Naive thymus-derived CD8-positive, alpha-beta T cell (primary cell): ENCODE measurements at places on chromosomes 2 and 18. TPM values are rescaled to one million over a fixed set of nuclear protein-coding genes. Genes with fewer than 3 reads are reported as not detected.

DNA sequence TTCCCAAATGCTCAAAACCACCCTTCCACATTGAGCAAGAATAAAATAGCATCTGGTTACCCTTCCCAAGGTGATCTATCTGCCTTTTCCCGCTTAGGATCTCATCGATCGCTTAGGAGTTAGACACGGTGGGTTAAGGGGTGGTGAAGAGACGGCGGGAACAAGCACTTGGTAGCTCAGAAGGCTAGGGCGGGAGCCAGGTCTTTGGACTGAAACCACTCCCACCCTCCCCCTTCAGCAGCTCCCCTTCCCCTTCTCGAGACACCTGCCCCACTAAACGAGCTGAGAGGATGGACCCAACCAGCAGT, 513 bp downstream of the THOC1 start:
- H3K4me3 ChIP-seq, result peak overlapping the region; percentile 97
- H3K36me3 ChIP-seq, result peaks cover 33% of the 10 kb centered on the region
- no peaks in the 10 kb centered on the region for H3K27me3 ChIP-seq
- no peak for DNase-seq
- H3K27ac ChIP-seq, result peak overlapping the region; percentile 100

GRCh38 chr2:58992062-58992706, 751.1 kb upstream of the FANCL start:
- H3K4me3 ChIP-seq, result no peak overlapping the region
- no peaks in the 10 kb centered on the region for H3K36me3 ChIP-seq
- H3K27me3 ChIP-seq, result no peaks in the 10 kb centered on the region
- no peaks in the 10 kb centered on the region for H3K4me1 ChIP-seq
- DNase-seq, result no peak
- no peak overlapping the region for H3K27ac ChIP-seq

GRCh38 chr2:239105234-239105633, 257.3 kb downstream of the TWIST2 start:
- no peaks in the 10 kb centered on the region for H3K4me1 ChIP-seq
- H3K27me3 ChIP-seq, result no peaks in the 10 kb centered on the region
- H3K4me3 ChIP-seq, result no peak overlapping the region
- peaks cover 11% of the 10 kb centered on the region for H3K36me3 ChIP-seq
- no peak overlapping the region for H3K27ac ChIP-seq
- no peak for DNase-seq

GRCh38 chr2:180146114-180146513, 139.0 kb upstream of the CWC22 start:
- DNase-seq, result no peak
- no peak overlapping the region for H3K4me3 ChIP-seq
- H3K27ac ChIP-seq, result no peak overlapping the region

- DNase-seq, result no peak
- H3K27ac ChIP-seq, result no peak overlapping the region
- peaks cover 4% of the 10 kb centered on the region for H3K4me1 ChIP-seq
- no peaks in the 10 kb centered on the region for H3K27me3 ChIP-seq
- H3K4me3 ChIP-seq, result no peak overlapping the region
- peaks cover 40% of the 10 kb centered on the region for H3K36me3 ChIP-seq
These were observed 15.8 kb upstream of the RNU2-63P start for GRCh38 chr2:88032070-88032702.

DNA sequence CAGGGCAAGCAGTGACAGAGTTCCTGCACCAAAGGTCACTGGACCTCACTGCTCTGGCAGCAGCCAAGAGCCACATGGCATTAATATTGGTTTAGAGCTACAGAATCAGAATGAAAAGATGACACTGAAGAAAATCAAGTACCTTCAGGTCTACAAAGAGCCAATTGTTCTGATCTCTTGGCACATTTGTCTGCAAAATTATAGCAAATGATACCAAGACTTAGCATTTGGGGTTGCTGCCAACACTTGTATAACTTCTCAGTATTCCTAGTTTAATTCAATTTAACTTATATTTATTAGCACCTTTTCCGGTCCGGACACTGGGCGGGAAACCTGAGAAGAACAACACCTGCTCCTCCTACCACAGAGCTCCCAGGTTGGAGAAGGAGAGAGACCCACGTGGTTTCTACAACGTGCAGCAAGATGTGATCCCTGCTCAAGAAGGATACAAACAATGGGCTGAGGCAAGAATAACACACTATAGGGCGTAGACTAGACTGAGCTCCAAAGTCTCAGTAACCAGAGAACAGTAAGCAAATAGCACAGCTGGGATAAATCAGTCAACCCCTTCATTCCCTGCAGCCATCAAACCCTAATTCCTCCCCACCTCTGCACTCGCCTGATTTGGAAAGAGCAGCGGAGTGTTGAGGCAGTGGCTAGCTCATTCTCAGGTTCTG, 2.4 kb downstream of the LRRC30 start:
- H3K27me3 ChIP-seq, result peaks cover 1% of the 10 kb centered on the region
- H3K4me3 ChIP-seq, result no peak overlapping the region

DNA sequence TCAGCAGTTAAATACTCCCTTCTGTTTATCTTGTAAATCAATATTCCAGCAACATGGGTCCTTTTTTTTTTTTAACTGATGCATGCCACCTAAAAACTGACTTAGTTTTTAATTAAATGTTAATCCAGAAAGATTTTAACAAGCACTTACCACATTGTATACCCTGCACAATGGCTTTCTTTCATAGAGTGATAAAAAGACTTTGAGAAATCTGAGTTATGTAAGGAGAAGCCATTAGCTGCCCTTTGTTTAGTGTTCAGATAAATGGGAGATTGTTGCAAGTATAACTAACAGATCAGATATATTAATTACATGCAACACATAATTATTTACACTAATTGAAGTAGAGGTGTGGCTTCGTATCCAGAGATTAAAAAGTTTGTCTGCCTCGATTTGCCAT, 22.7 kb upstream of the NFATC1 start:
- no peaks in the 10 kb centered on the region for H3K36me3 ChIP-seq
- no peak overlapping the region for H3K4me3 ChIP-seq
- no peaks in the 10 kb centered on the region for H3K27me3 ChIP-seq

- H3K27me3 ChIP-seq, result no peaks in the 10 kb centered on the region
- no peak overlapping the region for H3K4me3 ChIP-seq
- DNase-seq, result no peak
- no peak overlapping the region for H3K27ac ChIP-seq
- no peaks in the 10 kb centered on the region for H3K4me1 ChIP-seq
- H3K36me3 ChIP-seq, result peaks cover 52% of the 10 kb centered on the region
These were observed 126.2 kb downstream of the NAT8 start for GRCh38 chr2:73516033-73516432.

- no peak overlapping the region for H3K4me3 ChIP-seq
- no peak for DNase-seq
- H3K36me3 ChIP-seq, result peaks cover 92% of the 10 kb centered on the region
- peaks cover under 1% of the 10 kb centered on the region for H3K4me1 ChIP-seq
These were observed 81.8 kb downstream of the INO80D start for GRCh38 chr2:206004004-206004693.

DNA sequence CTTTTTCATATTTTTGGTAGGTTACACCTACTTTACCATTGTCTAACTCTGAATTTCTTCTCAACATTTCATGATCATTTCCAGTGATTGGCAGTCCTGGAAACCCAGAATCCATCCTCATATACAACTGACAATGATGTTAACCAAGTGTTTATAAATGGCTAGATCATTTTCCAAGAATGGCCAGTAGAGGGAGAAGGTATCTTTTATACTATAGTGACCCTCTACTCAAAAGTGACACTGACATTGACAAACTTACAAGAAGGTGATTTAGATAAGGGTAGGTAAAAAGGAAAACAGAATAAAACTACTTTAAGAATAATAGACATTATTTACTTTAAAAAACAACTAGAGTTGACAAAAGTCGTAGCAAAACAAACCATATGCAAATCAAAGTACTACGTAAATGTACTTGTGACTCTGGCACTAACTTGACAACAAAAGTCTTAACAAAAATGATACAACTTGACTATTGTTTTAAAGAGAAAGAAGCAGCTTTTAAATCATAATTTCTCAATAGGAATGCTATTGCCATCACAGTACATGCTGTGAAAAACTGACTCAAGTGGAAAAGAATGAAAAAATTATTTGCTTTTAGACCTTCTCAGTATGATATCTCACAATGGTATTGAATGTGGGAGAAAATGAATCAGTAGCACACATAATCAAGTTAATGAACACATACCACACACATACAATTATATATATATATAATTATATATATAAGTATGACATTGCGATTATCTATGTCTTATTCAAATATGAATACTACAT, 76.6 kb upstream of the GRB14 start:
- DNase-seq, result no peak
- no peaks in the 10 kb centered on the region for H3K36me3 ChIP-seq
- no peaks in the 10 kb centered on the region for H3K27me3 ChIP-seq
- no peak overlapping the region for H3K4me3 ChIP-seq

DNA sequence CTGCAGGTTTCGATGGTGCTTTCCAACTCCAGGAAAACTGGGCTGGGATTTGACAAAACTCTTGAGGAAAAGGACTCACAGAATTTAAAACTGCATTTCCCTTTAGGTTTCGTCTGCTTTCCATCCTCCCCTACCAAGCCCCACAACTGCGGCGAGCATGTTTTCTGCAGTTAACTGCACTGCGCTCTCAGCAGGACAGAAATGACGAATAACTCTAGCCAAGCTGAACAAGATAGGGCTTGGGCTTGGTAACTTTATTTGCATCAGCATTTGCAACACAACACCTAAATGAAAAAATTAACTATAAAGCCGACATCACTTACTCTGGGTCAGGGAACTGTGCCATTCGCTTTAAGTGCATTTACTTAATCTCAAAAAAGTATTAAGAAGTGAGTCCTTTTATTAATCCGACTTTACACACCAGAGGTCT, 669 bp upstream of the PIKFYVE start:
- DNase-seq, result peak; percentile 17
- peaks cover 19% of the 10 kb centered on the region for H3K4me1 ChIP-seq
- H3K27ac ChIP-seq, result peak overlapping the region; percentile 95
- peak overlapping the region; percentile 99 for H3K4me3 ChIP-seq

- no peaks in the 10 kb centered on the region for H3K36me3 ChIP-seq
- H3K4me1 ChIP-seq, result peaks cover 7% of the 10 kb centered on the region
- DNase-seq, result no peak
- H3K4me3 ChIP-seq, result no peak overlapping the region
- no peak overlapping the region for H3K27ac ChIP-seq
These were observed 4.4 kb upstream of the BUB1 start for GRCh38 chr2:110682267-110682666.

GRCh38 chr2:151361674-151362370, 4.4 kb downstream of the TNFAIP6 start:
- no peaks in the 10 kb centered on the region for H3K4me1 ChIP-seq
- H3K27ac ChIP-seq, result no peak overlapping the region
- H3K36me3 ChIP-seq, result no peaks in the 10 kb centered on the region
- peaks cover 8% of the 10 kb centered on the region for H3K27me3 ChIP-seq
- DNase-seq, result no peak

DNA sequence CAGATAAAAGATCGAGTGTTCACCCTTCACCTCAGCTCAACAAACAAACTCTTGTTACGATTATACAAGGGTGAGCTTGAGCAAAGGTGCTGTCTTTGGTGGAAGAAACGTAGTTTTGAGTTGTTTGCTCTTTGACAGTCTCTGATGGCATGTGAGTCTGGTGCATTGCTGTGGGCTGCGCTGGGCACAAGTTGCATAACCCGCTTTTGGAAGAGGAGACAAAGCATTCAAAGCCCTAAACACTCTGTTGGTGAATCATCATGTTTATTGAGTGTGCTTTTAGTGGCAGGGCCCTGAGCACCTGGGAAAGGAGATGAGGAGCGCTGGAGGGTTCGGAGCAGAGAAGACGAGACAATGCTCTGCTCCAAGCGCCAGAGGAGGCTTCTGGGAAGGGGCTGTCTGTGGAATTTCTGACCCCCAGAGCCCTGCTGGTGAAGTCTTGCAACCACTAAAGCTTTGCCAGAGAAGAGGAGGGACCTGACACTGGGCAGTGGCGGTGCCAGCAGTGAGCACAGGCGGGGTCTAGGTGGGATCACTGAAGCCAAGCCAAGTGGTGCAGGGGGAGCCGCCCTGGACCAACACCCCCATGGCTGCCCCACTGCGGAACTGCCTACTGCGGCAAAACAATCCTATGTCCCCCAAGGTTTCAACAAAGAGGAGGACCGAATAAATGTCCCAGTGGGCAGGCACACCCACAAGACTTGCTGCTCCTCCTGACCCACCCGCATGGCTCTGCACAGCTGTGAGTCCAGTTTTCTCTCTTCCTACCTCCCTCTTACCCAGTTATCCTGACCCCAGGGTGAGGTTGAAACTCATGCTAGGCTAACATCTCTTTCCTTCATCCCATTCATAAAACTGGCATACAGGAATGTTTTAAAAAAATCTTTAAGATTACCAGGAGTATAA, 64.0 kb downstream of the TNFRSF11A start:
- no peaks in the 10 kb centered on the region for H3K4me1 ChIP-seq
- H3K27ac ChIP-seq, result no peak overlapping the region
- no peak for DNase-seq
- peaks cover 4% of the 10 kb centered on the region for H3K27me3 ChIP-seq
- no peak overlapping the region for H3K4me3 ChIP-seq
- H3K36me3 ChIP-seq, result no peaks in the 10 kb centered on the region

GRCh38 chr2:152292991-152293390, 42.0 kb upstream of the FMNL2 start:
- no peak for DNase-seq
- no peak overlapping the region for H3K27ac ChIP-seq
- H3K27me3 ChIP-seq, result peaks cover 3% of the 10 kb centered on the region
- no peaks in the 10 kb centered on the region for H3K36me3 ChIP-seq
- H3K4me3 ChIP-seq, result no peak overlapping the region
- H3K4me1 ChIP-seq, result no peaks in the 10 kb centered on the region

DNA sequence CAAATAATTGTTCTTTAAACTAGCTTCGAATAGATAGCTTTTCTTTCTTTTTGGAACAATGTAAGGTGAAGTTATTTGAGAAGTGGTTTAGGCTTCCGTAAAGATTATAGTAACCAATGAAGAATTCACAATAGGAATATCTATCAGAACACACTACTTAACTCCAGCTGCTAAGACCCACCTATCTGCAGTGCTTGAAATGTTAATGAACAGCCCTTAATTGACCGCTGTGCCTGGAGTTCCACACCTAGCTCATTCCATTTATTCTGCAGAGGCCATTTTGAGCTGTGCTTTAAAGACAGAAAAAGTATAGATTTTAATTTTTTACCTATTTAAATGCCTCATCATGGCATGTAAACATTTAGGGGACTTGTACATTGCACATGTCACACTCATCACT, 83.3 kb upstream of the APCDD1 start:
- no peak overlapping the region for H3K4me3 ChIP-seq
- no peaks in the 10 kb centered on the region for H3K27me3 ChIP-seq

DNA sequence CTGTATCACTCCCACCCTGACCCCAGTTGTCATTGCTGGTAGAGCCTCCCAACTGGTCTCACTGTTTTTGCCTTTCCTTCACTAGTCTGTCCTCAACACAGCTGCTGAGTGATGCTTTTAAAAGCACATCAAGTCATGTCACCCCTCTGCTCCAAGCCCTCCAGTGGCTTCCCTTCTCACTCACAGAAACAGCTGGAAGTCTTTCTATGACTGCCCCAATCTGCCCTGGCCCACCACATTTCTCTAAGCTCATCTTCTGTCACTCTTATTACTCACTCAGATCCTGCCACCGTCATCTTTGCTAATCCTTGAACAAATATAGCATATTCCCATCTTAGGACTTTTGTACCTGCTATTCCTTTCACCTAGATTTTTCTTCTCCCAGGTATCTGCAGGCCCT, 242.6 kb upstream of the RBBP8 start:
- H3K4me1 ChIP-seq, result no peaks in the 10 kb centered on the region
- no peak for DNase-seq
- peaks cover 6% of the 10 kb centered on the region for H3K27me3 ChIP-seq
- H3K27ac ChIP-seq, result no peak overlapping the region
- no peaks in the 10 kb centered on the region for H3K36me3 ChIP-seq
- no peak overlapping the region for H3K4me3 ChIP-seq

MALL gene
- total RNA-seq, result 0.88 TPM

ZNF396 gene
- 7.3 TPM for total RNA-seq

PIEZO2 gene
- not detected for total RNA-seq

ESCO1 gene
- 33.0 TPM for total RNA-seq

NT5C1B gene
- total RNA-seq, result not detected

GRP gene
- not detected for total RNA-seq

CYP26B1 gene
- not detected for total RNA-seq
